Mesenteric fat pad (tissue), 1 donor: ENCODE measurements at places on chromosomes 2 and 18.

DNA sequence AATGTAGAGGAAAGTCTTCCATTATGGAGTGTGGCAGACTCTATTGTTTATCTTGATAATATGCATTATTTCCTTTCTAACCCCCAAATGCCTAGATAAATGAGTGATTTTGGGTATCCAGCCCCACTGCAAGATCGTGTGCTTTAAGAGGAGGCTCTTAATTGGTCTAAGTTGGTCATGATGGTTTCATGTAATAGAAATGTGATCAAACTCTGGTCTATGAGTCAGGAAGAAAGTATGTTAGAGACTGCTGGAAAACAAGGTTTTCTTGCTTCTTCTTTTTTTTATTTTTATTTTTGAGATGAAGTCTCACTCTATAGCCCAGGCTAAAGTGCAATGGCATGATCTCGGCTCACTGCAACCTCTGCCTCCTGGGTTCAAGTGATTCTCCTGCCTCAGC is 344.5 kb upstream of the TNP1 start:
- DNase-seq: no peak

DNA sequence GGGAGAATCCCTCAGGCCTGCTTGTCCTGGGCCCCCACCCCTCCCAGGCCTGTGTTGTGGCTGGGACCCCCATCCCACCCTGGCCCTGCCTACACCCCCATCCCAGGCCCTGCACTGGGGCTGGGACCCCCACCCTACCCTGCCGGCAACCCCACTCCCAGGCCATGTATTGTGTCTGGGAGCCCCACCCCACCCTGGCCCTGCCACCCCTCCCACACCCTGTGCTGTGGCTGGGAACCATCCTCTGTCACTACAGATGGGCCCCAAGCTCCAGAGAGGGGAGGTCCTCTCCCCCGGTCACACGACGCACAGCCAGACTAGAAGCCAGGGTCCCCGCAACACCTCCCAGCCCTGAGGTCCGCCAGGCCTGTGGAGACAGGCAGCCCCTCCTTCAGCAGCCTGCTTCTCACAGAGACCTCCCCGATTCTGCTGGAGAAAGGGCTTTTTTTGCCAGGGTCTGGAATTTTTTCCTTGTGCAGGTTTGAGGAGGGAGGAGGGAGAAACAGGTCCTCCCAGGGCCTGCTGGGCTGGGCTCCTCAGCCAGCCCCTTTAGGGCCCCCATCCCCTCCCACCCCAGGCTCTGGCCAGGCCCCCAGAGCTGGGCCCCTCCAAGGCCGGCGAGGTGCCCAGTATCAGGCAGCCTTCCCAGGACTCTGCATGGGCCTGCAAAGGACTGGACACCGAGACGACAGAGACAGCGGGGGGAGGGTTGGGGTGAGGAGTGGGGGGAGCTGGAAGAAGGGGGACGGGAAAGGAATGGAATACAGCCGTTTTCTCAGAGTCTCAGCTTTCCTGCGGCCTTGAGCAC is 28.0 kb downstream of the KIF1A start:
- DNase-seq: no peak

- DNase-seq: no peak
Measured at GRCh38 chr2:192741889-192742288, 547.2 kb upstream of the TMEFF2 start.

GRCh38 chr2:109530712-109531111 is 83.1 kb downstream of the SEPTIN10 start:
- peak; percentile 41 for DNase-seq

DNA sequence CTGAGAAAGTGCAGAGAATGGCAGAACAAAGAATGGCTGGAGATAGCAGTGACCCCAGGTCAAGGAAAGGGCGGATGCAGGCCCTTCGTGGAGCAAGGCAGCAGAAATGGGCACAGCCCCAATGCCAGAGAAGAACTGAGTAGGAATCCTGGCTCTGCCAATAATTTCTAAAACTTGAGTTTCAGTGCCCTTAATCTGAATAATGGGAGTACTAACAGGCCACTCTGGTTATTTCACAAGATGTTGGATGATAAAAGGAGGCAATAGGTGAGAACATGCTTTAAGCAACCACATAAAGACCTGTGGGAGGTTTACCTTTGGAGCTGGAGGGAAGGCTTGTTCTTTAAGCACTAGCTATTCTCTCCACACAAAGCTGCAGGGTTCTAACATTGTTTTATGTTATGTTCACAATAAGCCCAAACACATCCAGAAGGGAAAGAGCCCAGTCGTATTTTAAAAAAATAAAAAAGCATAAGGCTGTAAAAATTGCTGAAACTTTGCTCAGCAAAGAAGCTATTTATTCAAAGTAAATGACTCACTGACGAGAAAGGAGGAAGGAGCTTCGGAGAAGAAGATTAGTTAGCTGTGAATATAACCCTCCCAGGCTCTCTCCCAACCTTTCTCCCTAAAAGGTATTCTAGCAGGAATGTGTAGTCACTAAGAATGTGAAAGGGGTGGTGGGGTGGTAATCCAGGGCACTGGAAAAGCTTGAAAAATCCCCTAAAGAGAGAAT is 470.2 kb downstream of the TXNL1 start:
- DNase-seq: no peak

DNA sequence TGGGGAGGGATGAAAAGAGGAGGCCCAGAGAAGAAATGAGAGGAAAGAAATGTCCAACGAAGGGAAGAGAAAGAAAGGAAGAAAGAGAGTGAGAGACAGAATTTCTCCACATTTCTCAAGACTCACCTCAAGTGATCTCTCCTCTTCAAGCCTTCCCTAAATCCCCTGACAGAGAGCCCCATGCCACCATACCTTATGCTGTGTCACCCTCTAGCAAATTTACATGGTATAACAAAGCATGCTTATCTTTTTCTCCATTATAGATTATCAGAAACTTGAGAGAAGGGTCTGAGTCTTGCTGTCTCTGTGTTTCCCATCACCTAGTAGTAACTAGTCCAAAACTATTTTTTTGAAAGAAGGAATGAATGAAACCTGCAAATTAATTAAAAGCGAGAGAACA is 1208.4 kb downstream of the DPP10 start:
- no peak for DNase-seq

DNA sequence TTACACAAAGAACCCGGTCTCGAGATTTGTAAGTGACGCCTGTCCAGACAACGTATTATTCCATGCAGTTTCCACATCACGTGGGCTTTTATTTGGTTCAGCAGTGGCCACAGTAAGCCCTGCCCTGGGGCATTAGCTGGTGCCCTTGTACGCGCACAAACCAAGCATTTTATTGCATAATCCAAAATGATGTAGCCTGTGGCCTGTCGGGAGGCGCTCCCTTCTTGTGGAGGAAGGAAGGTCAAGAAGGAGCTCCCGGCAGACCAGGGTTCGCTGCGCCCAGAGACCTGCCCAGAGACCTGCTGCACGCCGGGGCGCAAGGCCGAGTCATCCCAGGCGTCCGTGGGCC is 179.6 kb upstream of the ALKAL2 start:
- no peak for DNase-seq

DNA sequence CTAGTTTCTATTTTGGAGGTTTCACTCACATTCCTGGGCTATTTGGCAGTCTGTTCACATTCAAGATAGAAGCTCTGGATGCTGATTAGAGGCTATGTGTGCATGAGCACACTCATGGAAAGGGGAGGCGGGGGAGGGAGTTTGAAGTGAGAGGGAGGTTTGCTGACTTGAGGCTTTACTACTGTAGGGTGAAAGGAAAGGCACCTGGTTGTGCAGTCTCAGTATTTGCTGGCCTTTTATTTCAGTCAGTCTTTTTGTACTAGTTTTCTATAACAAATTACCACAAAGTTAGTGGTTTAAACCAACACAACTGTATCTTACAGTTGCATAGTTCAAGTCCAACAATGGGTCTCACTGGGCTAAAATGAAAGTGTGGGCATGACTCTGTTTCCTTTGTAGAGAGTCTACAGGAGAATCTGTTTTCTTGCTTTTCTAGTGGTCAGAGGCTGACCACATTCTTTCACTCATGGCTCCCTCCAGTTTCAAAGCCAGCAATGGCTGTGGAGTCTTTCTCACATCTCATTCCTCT is 47.7 kb upstream of the NR4A2 start:
- DNase-seq: no peak

DNA sequence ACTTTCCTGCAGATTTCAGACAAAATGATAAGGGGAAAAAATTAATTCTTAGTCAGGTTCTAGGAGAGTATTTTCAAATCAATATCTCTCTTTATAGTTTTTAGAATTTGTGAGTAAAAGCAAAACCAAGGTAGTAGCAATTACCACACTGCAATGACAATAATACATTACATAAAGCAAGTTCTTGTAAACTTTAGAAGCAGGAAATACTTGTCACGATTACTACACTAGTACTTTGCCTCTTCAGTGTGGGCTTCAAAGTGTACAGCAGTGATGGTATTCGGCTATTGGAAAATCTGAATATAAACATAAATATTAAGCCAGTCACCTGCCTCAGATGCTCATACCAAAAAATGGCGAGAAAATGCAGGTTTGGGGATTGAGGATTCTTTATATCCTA is 81.0 kb downstream of the ALPK2 start:
- no peak for DNase-seq

- no peak for DNase-seq
Measured at GRCh38 chr2:155442088-155442487, 743.6 kb downstream of the KCNJ3 start.

GRCh38 chr2:42566025-42566424 is 2.4 kb upstream of the MTA3 start:
- DNase-seq: no peak

DNA sequence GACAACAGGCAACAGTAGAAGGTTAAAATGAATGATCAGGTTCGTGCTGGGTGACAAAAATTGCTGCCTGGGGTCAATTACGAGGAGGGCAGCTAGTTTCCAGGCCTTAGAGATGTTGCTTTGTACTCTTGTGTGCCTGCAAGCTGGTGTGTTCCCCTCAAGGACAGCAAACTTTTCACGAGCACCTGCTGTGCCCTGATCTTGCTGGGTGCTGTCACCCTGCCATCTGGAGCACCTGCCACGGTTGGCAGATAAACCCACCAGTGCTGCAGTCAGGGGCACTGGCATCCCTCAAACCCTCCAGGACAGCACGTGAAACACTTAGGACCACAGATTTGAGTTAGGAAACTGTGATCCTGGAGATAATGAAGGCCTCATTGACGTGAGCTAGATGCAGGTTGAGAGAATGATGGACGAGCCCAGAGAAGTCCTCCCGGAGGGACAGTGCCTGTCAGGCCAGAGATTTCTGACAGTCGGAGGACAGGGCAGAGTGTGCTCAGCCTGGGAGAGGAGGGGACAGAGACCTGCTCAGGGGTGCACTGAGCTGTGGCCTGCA is 104.3 kb upstream of the RAB12 start:
- no peak for DNase-seq

DNA sequence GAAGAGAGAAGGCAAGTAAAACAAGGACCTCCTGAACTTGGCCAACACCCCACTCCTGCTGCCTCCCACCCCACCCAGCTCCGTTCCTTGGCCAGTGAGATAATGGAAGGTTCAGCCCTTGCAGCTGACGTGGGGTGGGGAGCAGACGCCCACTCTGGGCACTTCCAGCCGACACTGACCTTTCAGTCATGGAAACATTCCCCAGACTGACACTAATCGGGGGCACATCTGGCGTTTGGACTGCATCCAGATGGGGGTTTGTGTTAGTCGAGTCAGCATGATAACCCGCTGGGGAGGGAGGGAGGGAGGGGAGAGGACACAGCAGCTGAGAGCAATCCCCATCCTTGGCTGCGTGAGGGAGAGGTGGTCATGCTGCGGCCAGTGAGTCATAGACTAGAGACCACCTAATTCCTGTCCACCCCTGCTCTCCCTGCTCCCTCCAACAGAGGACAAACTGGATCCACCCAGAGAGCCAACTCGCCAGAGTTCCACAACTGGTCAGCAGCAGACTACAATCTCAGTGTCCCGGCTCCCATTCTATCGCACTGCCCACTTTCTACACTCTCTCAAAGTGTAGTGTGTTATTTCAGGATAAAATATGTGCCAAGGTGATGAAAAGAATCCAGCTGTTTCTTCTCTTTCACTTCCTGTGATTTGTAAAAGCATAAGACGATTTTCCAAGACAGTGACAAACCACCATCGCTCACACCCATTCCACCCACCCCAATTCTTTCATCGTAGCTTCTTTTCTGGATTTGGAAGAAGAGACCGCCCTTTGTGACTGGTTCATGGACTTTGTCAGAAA is 115.4 kb upstream of the PKDCC start:
- DNase-seq: no peak

DNA sequence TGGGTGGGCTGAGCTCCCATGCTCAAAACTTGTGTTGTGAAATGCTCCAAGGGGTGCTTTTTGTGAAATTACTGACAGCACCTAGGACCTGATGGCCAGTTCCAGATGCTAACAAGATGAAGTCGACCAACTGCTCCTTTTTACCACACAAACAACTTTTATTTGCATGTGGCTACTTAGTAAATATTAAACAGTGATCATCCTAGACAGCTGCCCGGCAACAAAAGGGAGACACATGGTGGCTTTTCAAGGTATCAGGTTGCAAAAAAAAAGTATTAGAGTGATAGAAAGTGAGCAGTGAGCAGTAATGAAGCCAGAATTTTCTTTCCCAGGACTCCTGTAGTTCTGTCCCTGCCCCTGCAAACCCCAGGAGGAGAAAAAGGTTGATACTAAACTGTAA is 118.5 kb downstream of the RPIA start:
- DNase-seq: no peak

DNA sequence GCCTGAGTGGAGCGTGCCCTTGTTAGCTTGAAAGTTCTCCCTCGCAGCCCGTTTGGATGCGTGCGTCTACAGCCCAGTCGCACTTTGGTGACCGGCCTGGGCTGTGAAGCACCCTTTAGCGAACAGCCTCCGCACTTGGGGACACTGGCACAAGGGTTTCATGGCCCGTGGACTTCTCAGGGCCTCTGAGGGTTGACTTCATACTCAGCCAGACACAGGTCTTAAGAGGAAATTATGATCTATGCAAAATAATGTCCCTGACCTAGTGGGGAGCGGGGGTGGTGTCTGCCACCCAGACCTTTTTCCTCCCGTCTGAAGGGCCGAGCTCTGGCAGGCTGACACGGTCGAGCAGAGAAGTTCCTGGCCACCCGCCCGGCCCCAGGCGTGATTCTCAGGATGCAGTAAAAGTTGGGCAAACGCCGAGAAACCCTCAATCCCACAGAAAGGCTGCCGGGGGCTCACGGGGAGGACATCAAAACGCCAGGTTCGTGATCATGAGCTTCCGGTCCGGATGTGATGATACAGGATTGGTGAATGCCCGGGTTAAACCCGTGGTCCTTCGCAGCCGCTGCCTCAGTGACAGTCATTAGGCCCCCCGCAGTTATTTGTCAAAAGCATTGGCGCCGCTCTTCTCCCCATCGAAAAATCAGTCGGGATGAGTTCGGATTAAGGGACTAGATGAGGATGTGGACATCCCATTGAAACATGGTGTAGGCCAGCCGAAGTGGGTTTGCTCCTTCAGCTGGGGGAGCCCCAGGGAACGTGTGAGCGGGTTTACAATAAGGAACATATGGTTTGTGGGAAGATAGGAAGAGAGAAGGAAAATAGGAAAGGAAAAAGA is 3.6 kb upstream of the PAX3 start:
- DNase-seq: no peak
